HuH-7 (cell line): ENCODE measurements at places on chromosomes 1 and 21.

DNA sequence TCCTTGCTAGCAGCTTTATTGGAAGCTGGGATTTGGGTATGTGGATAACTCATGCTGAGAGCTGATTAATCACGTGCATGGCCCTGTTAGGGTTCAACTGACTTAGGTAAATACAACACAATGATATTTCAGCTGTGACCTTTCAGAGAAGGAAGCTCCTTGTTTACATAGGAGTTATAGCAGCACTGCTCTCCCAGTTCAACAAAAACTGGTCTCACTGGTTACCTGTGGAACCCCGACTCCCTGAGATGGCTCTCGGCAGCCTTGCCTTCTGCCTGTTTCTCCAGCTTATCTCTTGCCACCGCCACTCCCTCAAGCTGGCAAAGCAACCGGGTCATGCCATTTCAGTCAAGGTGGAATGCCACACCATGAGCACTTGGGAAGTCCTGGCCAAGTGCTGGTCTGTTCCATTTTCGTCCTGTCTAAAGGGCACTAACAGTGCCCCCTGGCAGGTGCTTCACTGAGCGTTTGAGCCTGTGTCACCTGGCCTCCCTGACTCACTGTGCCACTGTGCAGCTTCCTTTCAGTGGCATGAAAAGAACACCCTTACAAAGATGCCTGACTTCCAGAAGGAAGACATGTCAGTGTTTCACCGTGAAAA, 31.6 kb downstream of the DOP1B start:
- no peak for DNase-seq

GRCh38 chr1:42963378-42964043, 4.8 kb upstream of the SLC2A1 start:
- no peak for DNase-seq

DNA sequence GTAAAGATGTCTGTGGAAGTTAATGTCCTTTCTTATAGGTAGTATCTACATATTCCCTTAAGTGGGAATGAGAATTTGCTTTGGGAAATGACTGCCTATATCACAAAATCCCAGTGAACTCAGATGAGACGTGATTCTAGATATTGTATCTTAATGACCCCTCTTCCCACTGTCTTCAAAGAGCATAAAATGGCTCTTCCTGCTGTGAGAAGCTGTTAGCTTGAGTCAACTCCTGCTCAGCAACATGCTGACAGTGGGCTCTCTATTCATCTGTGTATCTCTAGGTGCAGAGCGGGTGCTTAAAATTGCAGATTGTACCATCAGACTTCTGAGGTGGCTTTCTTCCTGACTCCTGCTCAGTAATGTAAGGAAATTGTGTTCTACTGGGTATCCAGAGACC, 100.6 kb downstream of the SPAG17 start:
- DNase-seq, result no peak

DNA sequence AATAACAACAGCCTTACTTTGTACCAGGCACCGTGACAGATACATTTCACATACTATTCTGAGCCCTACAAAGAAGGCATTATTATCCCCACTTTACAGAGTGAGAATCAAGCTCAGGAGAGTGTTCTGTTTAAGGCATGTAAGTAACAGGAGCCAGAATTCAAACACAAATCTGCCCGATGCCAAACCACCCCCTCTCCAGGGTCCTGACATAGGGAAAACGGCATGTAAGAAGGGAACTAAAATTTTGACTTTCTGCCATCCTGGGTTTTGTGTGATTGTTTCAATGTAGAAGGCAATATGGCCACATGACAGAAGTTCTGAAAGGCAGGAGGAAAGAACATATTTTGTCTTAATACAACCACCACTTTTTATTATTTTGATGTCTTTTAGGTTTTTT, 5.5 kb downstream of the FUCA1 start:
- no peak for DNase-seq

- no peak for DNase-seq
These were observed 2.4 kb upstream of the USP33 start for GRCh38 chr1:77762072-77762476.

GRCh38 chr1:68293609-68294366, 61.5 kb upstream of the WLS start:
- DNase-seq, result no peak

DNA sequence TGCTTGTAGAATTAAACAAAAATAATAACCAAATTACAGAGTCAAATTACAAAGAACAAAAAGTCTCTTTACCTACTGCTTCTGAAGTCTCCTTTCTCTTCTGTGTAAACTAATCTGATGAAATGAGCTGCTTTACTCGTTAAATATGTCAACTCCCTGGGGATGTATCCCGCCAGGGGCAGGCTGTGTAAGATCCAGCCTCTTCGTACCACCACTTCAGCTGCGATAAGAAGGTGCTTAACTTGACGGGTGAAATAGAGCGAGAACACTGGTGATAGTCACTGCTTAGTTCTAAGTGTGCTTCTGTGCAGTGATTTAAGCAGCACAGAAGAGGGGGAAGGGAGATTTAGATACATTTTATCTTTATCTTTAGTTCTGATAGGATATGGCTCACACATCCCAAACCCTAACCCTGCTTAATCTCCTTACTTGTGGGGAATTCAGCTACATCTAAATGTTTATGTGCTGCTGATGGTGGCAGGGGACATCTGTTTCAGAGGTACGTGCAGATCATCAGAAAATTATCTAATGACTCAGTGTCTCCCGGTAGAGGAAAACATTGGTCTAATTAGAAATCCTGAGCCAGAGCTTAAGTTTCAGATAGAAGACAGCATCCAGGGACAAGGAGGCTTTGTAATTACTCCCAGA, 46.0 kb downstream of the RHOU start:
- no peak for DNase-seq

GRCh38 chr1:201185527-201186128, 5.0 kb upstream of the IGFN1 start:
- no peak for DNase-seq

DNA sequence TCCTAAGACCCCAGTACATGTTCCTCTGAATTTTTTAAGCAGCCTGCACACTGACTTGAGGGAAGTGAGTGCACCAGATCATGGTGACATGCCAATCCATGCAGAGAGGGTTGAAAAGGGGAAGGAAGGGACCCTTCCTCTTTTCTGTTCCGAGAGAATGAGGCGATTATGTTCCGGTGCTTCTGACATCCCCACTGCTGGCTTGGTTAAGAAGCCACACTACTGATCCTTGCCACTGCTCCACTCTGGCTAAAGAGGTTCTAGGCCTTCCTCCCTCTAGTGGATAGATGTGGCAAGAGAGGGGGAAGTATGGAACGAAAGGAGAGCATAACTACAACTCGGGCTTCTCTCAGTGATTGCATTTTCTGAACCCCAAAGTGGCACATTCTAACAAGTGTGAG, 1.8 kb upstream of the CYB5R1 start:
- peak; percentile 80 for DNase-seq

- no peak for DNase-seq
These were observed 115.3 kb downstream of the C1orf21 start for GRCh38 chr1:184502161-184502560.

- DNase-seq, result no peak
These were observed 14.3 kb upstream of the DNM3 start for GRCh38 chr1:171826973-171827372.

DNA sequence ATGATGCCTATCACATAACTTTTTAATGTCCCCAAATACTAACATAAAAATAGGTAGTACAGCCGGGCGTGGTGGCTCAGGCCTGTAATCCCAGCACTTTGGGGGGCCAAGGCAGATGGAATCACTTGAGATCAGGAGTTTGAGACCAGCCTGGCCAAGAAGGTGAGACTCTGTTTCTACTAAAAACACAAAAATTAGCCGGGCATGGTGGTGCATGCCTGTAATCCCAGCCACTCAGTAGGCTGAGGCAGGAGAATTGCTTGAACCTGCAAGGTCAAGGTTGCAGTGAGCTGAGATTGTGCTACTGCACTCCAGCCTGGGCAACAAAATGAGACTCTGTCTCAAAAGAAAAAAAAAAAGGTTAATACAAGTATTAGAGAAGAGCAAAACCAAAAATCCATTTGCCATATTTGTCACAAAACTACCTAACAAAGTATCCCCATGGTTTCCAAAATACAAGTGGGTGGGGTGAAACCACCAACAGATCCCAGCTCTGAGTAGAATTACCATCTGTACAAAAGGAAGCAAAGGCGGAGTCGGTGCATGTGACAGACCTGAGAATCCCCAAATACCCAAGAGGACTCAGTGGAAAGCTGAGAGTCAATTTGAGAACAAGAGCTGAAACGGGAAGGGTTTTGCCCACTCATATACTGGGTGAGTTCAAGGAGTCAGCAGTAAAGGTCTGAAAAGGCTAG, 113.2 kb downstream of the TOMM20 start:
- no peak for DNase-seq
